ENCODE measurements at places on chromosomes 12 and 14. TPM values are rescaled to one million over a fixed set of nuclear protein-coding genes. Genes with fewer than 3 reads are reported as not detected.

DNA sequence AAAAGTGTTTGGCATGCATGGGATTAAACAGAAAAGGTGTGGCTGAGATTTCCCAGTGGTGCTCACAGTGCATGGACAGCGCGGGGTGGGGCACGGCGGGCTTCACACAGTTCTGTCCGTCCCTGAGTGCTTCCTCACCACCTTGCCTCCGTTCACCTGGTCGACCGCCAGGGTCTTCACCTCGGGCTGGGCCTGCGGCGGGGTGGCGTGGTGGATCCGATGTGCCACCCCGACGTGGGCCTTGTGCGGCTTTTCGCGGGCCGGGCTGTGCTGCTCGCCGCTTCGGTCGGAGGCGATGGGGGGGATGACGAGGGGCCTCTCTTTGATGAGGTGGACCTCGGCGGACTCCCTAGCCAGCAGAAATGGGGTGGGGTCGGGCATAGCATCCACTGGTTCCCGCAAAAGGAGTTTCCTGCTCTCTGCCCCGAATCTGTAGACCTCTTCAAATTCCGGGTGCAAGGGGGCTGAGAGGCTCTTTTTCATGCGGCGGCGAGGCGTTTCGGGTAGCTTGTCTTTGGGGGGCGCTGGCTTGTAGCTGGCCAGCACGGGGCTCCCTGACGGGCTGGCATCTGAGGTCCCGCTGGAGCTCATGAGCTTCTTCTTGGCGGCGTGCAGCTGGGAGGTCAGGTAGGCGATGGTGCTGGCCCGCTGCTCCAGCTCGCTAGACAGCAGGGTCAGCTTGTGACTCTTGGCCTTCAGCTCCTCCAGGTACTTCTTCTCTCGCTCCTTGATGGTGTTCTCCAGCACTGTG lies 35.5 kb downstream of the CCDC92 start:
- DNase-seq, result no peak

The PDE3A gene
- total RNA-seq, result not detected

DNA sequence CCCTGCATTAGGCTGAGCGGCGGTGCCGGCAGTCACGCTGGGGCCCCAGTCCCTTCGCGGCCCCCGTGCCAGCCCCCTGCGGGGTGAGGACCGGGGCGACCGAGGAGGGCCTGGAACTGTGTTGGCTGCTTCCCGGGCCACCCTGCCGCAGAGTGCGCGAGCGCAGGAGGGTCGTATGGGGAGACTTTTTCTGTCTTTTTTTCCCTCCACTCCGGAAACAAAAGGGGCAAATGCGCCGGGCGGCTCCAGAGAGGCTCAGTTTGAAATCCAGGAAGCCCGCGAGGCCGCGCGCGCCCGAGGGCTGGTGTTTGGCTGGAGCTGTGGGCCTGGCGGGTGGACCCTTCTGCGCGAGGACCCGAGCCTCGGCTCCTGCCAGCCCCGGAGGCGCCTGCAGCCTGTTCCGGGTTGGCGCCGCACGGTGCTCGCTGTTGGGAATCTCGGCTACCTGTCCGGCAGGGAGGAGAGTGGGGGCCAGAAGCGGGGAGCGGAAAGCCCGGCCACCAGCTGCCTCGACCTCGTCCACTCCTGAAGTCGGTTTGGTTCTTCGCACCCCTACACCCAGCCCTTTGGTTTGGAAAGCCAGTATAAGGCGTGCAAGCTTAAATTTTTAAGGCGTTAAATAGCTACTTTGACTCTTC lies 638 bp downstream of the PLEKHG3 start:
- peak; percentile 8 for DNase-seq

- no peak for DNase-seq
Measured at GRCh38 chr14:57461777-57462320, 31.8 kb downstream of the CCDC198 start.

DNA sequence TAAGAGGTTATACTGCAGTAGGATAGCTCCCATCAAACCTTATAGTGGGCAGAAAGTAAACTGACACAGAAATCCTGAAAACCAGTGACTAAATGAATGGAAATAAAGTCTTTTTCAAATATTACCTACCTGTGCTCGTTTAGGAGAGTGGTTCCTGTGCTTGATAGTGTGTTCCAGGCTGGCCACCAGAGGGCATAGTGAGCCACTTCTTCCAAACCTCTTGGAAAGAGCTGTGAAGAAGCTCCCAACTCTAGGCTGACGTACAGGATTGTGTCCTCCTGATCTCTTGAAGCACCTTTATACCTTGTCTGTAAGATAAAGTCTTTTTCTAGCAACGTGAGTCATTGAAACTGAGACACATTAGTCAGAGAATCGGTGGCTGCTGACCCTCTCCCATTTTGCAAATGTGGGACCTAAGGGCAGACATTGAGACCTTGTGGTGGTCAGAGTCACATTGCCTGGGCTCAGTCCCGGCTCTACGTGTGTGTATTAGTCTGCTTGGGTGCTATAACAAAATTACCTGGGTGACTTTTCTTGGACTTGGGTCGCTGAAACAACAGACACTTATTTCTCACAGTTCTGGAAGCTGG lies 17.6 kb downstream of the TDP1 start:
- peak; percentile 44 for DNase-seq

The KRT83 gene
- total RNA-seq, result not detected

DNA sequence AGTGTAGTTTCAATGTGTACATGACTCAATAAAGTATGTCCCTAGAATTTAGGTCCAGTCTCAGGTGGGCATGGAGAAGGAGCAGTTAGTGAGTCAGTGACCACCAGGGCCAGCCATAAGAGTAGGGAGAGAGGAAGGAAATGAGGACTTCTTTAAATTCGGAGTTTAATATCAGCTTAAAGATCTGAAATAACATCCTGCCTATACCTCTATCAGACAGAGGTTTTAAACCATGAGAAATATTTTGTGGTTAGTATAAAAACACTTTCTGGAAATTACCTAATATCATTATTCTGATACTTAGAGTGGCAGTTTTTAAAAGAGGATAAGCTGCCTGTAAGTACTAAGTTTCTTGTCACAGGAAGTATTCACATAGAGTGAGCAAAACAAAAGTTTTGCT lies 61.7 kb upstream of the ST8SIA1 start:
- no peak for DNase-seq

The CRIP1 gene
- total RNA-seq, result not detected

- peak; percentile 89 for DNase-seq
Measured at GRCh38 chr14:24366721-24367513, 1.1 kb upstream of the NFATC4 start.

- DNase-seq, result peak; percentile 32
Measured at GRCh38 chr14:91946622-91947474, 646 bp downstream of the FBLN5 start.

The SLC6A12 gene
- total RNA-seq, result not detected

The KLHDC1 gene
- 1.9 TPM for total RNA-seq

The REP15 gene
- total RNA-seq, result 1.6 TPM

The CYP46A1 gene
- 0.38 TPM for total RNA-seq

DNA sequence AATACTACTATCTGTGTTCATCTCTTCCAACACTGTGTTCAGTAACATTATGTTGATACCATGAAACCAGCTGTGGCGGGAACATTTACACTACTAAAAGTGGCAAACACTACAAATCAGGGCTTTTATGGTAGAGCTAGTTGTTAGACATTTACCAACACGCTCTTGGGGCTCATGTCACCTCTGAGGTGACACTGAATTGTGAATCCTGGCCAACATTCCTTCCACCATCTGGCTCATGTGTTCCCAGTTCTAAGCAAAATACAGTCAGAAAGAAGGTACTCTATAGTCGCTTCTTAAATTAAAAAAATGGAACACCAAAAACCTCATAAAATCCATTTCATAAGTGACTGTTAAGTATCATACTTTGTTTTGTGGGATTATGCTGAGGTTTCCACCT lies 436.6 kb downstream of the FUT8 start:
- DNase-seq, result no peak

DNA sequence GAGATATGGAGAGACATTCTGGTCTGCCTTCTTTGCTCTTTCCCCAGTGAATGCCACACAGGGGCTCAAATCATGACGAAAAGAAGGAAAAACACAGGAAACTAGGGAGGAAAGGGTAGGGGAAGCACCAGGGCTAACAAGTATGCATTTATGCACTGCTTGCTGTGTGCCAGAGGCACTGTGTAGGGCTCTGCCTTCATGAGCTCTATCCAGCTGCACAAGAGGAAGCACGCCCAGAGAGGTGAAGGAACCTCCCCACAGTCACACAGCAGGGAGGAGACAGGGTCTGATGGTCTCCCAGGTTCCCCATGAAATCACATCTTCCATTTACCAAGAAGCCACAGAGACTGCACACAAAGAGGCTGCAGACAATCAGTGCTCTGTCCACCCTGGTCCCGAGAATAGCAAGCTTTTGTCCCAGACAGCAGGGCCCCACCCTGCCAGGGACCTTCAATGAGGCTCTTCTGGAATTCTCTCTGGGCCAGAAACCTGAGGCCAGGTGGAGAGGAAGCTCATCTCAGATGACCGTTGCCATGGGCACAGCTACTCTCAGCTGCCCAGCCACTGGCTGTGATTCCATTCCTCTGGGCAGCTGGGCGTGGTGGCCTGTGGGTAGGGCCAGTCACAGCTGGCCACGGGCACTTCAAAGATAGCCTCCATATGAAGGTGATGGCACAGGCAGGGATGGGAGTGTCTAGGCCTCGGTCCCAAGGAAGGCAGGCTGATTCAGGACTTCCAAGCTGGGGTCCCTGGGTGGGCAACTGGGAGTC lies 7.3 kb upstream of the TRPV4 start:
- peak; percentile 48 for DNase-seq

- peak; percentile 52 for DNase-seq
Measured at GRCh38 chr12:52203079-52203921, 11.5 kb upstream of the KRT80 start.

DNA sequence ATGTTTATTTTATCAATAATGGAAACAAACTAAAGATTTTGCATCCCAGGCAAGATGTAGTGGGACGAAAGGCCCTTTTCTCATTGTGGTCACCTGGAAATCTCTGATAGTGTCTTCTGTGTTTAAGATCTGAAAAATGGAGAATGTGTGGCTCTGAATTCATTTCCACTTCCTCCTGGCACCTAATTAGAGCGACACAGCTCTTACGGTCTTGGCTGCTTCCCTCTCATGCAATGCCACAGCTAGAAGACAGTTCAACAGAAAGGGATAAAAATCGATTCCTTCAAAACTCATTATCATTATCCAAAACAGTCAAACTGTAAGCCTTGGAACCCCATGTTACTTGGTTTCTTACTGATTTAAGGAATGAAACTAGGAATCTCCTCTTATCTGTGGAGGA lies 9.3 kb downstream of the ST8SIA1 start:
- no peak for DNase-seq

GRCh38 chr12:102474438-102475064 lies 5.8 kb downstream of the IGF1 start:
- no peak for DNase-seq

DNA sequence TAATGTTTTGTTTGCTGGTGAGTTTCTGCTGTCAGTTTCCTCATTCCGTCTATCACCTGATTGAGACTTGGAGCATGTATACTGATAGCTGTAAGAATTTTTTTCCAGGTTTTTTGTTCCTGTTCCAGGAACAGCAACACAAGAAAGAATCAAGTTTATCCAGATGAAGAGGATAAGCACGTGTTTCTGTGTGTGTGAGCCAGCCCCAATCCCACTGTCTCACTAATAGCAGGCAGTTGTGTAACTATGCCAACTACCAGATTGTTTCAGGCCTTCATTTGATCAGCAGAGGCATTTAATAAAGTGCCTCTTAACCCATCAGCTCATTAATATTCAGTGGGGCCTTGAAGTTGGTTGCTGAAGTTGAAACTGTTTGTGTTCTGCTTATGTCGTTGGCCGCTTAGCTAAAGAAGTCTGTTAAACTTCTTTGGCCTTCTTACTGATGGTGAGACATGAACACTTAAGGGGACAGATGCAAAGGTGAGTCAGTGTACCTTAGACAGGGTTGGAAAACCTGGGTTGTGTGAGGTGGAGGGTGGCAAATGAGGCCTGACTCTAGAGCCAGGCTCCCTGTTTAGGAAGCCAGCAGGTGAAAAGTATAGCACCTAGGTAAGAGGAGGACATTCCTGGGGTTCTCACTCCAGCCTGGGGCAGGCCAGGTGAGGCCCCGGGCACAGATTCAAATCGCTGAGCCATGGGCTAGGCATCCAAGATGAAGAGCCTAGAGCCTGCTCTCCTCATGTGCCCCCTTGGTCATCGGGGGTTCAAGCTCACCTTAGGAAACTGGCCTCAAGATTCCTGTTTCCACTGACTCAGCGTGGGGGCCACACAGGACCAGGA lies 3.7 kb downstream of the ANKRD13A start:
- no peak for DNase-seq

DNA sequence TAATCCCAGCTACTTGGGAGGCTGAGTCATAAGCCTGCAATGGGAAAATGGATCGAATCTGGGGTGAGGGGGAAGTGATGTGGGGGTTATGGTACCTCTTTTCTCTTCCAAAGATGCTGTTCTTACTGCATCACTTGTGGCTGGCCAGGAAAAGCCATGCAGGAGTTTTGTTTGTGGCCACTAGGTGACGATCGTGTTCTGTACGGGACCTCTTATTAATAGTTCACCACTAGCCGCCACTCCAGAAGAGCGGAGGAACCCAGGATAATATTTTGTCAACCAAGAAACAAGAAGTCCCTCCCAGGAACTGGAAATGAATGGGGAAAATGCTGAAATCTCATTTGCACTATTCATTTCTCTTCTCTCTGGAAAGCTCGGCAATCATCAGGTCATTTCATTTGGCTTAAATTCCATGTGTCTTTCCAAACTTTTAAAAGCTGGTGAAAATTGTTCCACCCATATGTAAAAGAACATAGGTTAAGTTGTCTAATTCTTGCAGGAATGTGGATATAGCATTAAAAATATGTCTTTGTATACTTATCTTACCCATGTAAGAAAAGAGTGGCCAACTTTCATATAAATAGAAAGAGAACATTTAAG lies 8.9 kb downstream of the GPR65 start:
- DNase-seq, result peak; percentile 62

The INHBC gene
- not detected for total RNA-seq

DNA sequence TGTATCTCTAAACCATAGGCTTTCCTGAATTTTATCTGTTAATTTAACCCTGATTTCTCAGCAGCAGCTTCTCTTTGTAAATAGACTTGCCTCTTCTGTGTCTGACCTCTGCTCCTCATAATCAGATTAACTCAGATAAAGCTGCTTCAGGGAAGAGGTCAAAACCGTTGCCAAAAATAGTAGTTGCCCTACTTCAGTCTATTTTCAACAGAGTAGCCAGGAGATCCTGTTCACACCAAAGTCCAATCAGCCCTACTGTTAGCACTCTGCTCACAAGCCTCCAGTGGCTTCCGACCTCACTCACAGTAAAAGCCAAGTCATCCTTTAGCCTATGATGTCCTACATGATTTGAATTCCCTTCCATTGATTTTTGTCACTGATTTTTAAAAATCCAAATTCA lies 258.4 kb downstream of the PPFIA2 start:
- DNase-seq, result no peak

The NRXN3 gene
- not detected for total RNA-seq

The FOXN4 gene
- not detected for total RNA-seq

- DNase-seq, result no peak
Measured at GRCh38 chr14:35277179-35277578, 15.0 kb upstream of the PSMA6 start.

DNA sequence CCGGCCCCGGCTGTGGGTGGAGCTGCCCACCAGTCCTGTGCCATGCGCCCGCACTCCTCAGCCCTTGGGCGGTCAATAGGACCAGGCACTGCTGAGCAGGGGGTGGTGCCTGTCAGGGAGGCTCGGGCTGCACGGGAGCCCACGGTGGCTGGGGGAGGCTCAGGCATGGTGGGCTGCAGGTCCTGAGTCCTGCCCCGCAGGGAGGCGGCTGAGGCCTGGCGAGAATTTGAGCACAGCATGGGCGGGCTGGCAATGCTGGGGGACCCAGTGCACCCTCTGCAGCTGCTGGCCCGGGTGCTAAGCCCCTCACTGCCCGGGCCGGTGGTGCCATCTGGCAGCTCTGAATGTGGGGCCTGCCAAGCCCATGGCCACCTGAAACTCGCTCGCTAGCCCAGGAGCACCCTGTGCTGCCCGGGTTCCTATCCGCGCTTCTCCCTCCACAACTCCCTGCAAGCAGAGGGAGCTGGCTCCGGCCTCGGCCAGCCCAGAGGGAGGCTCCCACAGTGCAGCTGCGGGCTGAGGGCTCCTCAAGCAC lies 1371.1 kb downstream of the FSCB start:
- no peak for DNase-seq
